SW 1271 (cell line): ENCODE measurements at places on chromosomes 4 and X.
A peak's percentile ranks its signal among the peaks of the same experiment; 100 is the strongest.

DNA sequence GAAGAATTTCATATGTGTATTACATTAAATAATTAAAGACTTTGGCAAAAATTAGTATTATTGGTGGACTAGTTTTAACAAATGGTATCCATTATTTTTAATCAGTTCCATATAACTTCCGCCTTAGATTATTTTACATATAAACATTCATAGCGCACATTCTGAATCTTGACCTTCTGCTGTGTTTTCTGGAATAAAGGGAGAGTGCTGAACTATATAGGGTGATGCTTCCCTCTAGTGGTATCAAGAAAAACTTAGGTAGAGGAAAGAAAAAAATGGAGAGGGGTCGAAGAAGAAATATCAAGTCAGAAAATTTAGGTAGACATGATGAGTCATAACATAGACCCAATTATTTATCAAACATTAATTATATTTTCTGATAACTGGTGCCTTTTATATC lies 155.6 kb upstream of the PACRGL start:
- DNase-seq: no peak

DNA sequence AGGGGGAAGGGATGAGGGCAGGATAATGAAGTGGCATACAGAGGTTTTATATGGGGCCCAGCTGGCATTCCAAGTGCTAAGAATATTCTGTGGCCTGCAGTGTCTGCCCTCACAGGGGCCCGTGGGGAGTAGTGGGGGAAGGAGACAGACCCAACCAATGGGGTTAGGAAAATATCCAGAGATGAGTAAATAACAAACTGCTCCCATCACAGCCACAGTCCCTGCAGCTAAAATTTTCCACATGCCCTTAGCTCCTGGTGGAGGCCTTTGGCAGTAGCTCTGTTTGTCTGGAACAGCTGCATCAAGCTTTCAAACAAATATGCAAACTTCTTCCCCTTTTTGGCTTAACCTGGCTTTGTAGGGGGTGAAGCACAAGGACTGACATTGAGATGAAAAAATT lies 3.1 kb downstream of the SRPX2 start:
- no peak for DNase-seq

DNA sequence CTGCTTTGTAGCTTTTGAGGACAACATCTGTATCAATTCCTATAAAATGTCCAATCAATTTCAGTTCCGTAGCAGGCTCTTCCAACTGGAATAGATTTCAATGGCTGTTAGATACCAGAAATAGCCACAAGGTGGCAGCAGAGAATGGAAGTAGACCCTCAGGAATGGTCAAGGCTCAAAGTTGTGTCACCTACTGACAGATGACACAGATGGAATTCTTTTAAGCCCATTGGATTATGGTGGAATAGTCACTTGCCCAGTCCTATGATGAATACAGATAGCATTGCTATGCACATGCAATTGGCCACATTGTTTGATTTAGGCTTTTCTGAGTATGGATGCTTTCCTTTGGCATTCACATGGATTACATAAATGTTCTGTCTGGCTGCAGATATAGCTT lies 130.4 kb upstream of the RADX start:
- DNase-seq: no peak

- no peak for DNase-seq
Measured at GRCh38 chr4:140298001-140298400, 75.4 kb upstream of the SCOC start.

GRCh38 chr4:108488865-108489264 lies 131.5 kb upstream of the RPL34 start:
- no peak for DNase-seq

GRCh38 chrX:118723376-118723775 lies 4.0 kb upstream of the IL13RA1 start:
- no peak for DNase-seq

GRCh38 chrX:42396136-42396535 lies 381.8 kb downstream of the PPP1R2C start:
- no peak for DNase-seq

GRCh38 chrX:69138118-69138390 lies 27.2 kb downstream of the PJA1 start:
- DNase-seq: no peak

GRCh38 chr4:88202443-88202842 lies 44.0 kb upstream of the ABCG2 start:
- no peak for DNase-seq

DNA sequence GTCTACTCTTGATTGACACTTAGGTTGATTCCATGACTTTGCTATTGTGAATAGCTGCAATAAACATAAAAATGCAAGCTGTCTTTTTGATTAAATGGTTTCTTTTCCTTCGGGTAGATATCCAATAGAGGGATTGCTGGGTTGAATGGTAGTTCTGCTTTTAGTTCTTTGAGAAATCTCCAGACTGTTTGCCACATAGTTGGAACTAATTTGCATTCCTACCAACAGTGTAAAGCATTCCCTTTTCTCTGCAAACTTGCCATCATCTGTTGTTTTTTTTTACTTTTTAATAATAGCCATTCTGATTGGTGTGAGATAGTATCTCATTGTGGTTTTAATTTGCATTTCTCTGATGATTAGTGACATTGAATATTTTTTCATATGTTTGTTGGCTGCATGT lies 122.2 kb upstream of the PRKG2 start:
- no peak for DNase-seq

DNA sequence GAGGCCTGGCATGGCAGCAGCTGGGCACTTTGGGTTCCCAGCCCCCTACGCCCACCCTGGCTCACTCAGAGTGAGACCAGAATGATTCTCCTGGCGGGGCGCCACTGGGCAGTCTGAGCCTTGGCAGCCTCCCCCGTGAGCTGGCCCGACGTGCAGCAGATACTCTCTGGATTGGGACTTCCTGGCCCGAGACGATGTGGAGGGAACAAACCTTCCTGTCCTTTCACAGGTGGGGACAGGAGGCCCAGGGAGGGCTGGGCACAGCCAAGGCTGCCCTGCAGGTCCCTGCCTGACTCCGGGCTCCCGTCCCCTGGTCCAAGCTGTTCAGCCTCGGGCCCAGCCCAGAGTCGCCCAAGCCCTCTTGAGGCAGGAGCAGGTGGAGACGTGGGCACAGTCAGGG lies 17.9 kb upstream of the ADD1 start:
- DNase-seq: no peak

DNA sequence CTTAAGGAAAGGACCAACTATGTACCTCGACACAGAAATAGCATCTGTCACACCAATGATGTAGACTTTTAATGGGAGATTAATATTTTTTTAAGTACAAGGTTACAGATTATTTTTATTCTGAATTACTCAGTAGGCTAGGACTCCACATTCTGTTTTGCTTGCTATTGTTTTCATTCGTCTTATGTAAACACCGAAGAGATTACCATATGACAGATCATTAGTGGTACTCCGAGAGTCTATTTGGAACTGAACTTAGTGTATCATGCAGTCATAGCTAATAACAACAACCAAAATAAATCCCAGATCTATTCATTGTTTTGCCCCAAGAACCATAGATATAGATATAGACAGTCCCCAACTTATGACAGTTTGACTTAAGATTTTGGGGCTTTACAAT lies 139.7 kb upstream of the SPRY1 start:
- no peak for DNase-seq

- peak; percentile 2 for DNase-seq
Measured at GRCh38 chr4:122224348-122224747, 72.2 kb downstream of the BLTP1 start.

- DNase-seq: no peak
Measured at GRCh38 chr4:2449511-2450392, 19.2 kb upstream of the RNF4 start.

DNA sequence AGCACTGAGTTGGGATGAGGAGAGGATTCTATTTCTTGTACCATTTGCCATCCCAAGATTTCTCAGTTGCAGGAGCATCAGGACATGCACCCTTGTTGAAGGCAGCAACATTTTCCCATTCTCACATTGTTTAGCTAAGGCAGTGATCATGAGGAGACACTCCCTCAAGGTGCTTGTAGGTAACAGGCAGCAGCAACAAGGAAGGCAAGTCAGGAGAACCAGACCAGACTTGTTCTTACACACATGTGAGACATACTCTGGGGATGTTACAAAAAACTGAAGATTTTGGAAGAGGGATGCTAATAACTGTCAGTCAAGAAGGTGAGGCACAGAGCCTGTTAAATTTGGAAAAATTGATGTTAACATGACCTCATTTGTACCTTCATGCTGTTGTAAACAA lies 15.5 kb upstream of the HPGDS start:
- DNase-seq: no peak

- DNase-seq: no peak
Measured at GRCh38 chr4:85600501-85600900, 125.6 kb downstream of the ARHGAP24 start.

DNA sequence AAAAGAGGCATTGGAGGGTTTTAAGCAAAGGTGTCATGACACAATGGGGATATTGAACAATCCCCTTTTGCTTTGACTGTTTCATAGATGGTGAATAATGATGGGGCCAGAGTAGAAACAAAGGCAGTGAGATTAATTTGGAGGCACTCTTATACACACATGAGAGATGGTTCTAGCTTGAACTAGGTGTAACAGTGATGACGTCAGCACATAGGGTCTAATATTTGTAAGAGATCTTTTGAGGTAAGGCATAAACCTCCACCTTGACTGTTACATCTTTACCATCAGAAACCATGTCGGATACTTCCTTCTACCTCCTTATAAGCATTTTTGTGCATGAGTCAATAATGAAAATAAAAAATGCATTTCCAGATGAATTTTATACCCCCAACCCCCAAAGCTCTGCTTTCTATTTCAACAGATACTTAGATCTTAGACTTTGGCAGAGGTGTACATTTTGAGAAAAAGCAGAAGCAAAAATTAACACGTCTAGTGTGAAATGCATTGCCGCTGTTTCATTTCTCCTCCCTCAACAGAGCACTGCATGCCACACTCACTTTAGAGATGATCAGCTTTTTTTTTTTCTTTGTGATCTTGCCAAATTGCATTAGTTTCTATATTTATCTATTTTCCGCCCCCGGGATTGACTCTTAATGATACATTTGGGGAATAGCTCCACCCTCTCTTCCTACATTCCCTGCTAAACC lies 87.2 kb downstream of the HS3ST1 start:
- DNase-seq: no peak

- DNase-seq: no peak
Measured at GRCh38 chr4:27198246-27198645, 337.6 kb downstream of the STIM2 start.

DNA sequence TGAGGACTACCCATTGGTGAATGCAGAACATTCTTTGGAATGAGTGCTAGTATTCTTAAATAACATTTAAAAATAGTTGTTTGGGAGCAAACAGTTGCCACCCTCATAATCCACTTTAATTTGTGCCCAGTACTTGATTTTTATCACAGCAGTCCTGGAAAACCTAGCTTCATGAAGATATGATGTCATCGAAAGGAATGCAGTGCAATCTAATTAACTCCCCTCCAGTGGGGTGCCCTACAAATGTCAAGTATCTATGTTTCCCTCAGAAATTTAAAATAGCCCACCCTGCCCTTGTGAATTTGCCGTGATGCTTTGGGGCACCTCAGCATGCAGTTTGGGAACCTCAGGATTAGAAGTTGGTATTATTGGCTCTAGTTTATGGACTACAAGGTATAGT lies 5.4 kb downstream of the RAB9A start:
- DNase-seq: no peak

- DNase-seq: no peak
Measured at GRCh38 chrX:11461201-11462001, 168.2 kb downstream of the AMELX start.

- no peak for DNase-seq
Measured at GRCh38 chr4:72994670-72995069, 74.8 kb downstream of the COX18 start.

DNA sequence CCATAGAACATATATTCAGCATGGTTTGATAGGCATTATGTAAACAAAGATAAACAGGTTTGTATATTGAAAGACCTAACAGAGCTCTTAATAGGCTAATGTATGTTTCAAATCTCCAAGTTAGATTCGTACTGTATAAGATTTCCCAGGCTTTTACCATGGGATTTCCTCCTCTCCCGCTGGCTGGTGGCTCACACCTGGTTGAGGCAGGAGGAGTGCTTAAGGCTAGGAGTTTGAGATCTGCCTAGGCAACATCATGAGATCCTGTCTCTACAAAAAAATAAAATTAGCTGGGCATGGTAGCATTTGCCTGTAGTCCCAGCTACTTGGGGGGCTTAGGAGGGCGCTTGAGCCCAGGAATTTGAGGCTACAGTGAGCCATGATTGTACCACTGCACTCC lies 5.4 kb downstream of the CPE start:
- DNase-seq: no peak

DNA sequence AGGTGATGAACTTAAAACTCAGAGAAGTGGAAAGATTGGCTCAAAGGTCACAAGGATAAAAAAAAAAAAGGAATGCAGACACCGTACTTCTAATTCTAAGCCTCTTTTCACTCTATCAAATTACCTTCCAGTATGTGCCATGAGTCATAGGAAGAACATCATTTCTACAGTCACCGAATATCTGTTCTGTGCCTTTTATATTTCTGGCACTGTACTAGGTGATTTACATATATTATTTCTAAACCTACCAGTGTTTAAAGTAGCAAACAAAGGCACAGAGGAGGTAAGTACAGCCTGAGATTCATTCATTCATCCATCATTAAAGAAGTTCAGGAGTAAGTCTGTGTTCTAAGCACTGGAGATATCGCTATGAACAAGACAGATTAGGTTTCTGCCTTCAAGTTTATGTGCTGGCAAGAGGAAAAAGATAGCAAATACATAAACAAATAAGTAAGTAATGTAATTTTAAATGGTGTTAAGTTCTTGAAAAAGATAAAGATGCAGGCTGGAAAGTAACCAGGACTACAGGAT lies 65.3 kb downstream of the PALLD start:
- DNase-seq: peak; percentile 25

DNA sequence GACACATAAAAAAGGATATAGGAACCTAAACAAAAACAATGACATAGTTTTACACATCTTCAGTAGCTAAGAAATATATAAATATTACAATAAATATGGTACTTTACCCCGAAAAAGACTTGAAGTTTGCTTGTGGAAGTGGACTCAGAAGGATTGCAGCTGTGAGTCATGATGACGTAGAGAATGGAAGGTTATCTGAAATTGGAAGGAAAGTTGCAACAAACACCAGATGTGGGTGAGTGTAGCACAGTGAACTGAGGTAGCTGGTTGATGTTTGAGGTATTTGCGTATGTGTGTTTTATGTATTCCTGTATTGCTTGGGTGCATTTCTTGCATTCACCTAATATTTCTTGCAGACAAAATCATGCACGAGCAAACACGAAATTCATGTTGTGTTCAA lies 113.0 kb downstream of the ARX start:
- DNase-seq: no peak

- no peak for DNase-seq
Measured at GRCh38 chr4:81471298-81471587, 464 bp downstream of the RASGEF1B start.
